Bronchial smooth muscle cell (primary cell): ENCODE measurements at places on chromosomes 6 and 20. TPM values are rescaled to one million over a fixed set of nuclear protein-coding genes. Genes with fewer than 3 reads are reported as not detected.

Gene NHSL1
- total RNA-seq: 15.6 and 19.7 TPM in 2 replicates

Gene SLC22A7
- not detected in 2 replicates for total RNA-seq

Gene HCK
- not detected in 2 replicates for total RNA-seq

Gene PAX1
- not detected in 2 replicates for total RNA-seq

Gene TBX18
- 8.2 and 32.6 TPM in 2 replicates for total RNA-seq

Gene TMEM242
- 5.7 and 7.4 TPM in 2 replicates for total RNA-seq

Gene EDN3
- total RNA-seq: not detected in 2 replicates

Gene C20orf144
- total RNA-seq: under 0.01 and 0.16 TPM in 2 replicates

Gene CRISP3
- not detected in 2 replicates for total RNA-seq

Gene THBS2
- total RNA-seq: 172 and 213 TPM in 2 replicates

Gene PRDM13
- total RNA-seq: not detected in 2 replicates

Gene SOX12
- total RNA-seq: 3.1 and 4.1 TPM in 2 replicates

Gene FAM83C
- not detected in 2 replicates for total RNA-seq

Gene BMP7
- total RNA-seq: not detected in 2 replicates

Gene KHDC1L
- not detected in 2 replicates for total RNA-seq

Gene DPPA5
- not detected in 2 replicates for total RNA-seq
